ENCODE measurements at places on chromosomes 1 and 21.
A peak's percentile ranks its signal among the peaks of the same experiment; 100 is the strongest.

GRCh38 chr1:25583519-25584370 is 32.8 kb upstream of the MAN1C1 start:
- no peak for DNase-seq

DNA sequence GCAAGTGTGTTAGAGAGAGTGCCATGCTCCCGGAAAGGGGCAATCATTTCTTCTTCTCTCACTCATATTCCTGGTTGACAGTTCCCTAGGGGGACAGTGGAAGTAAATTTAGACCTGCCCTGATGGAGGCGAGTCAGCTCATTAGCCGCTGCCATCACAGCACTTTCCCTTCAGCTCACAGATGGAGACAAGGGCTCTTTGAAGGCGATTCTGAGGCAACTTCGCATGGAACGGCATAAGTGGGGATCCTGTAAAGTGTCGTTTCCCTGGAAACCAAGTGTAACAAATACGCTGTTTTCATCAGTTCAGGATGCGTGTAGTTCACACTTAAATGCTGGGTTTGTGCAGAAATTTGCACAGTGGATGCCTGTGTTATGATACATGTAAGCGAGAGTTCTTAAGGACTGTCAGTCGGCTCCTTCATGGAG is 114.5 kb upstream of the TMPRSS15 start:
- no peak for DNase-seq

- DNase-seq: no peak
Measured at GRCh38 chr1:227002531-227003049, 62.5 kb downstream of the COQ8A start.

- DNase-seq: no peak
Measured at GRCh38 chr1:52413410-52413989, 9.1 kb downstream of the PRPF38A start.

- peak; percentile 4 for DNase-seq
Measured at GRCh38 chr1:178942285-178943198, 71.7 kb upstream of the ANGPTL1 start.

DNA sequence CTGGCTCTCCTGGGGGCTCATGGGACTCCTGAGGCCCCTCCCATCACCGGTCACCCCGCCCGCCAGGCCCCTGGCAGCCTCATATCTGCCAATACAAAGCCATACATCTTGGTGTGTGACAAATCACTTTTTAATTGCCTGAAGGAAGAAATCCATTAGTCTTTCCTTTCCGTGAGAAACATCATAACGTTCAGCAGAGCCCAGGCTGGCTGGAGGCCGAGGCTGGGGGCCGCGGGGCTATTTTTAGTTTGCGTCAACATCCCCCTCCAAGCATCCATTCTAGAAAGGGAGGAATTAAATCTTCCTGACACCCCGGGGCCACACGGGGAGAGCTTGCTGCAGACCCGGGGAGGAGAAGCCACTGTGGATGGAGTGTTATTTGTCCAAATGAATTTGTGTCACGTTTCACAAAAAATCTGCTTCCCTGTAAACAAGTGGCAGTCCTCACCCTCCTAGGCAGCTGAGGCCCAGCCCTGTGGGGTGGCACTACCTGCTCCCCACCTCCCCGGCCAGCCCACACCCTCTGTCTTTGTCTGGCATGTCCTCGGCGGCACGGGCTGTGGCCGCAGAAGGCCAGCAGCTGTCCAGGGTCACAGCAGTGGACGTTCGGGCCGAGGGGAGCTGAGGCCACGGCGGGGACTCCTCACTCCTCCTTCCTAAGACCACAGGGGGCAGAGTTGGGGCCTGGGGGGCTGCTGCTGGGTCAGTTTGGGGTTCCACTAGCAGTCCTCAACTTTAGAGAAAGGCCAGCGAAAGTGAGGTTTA is 236.9 kb upstream of the VAMP3 start:
- no peak for DNase-seq

DNA sequence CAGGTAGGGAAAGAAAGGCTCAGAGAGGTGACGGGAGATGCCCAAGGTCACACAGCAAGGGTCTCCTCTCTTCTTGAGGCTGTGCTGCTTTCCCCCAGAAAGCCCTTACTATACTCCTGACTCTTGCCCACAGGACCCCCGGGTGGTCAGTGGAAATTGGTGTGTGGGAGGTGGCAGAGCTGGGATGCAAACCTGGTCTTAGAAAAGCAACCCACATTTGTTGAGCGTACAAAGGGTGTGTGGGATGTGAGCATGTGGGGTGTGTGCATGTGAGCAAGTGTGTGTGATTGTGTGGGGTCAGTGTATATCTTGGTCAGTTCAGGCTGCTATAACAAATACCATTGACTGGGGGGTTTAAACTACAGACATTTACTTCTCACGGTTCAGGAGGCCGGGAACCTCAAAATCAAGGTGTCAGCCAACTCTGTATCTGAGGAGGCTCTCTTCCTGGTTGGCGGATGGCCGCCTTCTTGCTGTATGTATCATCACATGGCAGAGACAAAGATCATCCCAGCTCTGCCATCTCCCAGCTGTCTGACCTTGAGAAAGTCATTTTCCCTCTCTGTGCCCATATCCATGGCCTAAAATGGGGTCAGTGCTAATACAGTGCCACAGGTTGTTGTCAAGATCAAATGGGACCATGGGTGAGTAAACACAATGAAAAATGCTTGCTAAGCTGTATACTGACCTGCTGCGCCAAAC is 268.5 kb downstream of the PTPRU start:
- DNase-seq: no peak

- DNase-seq: no peak
Measured at GRCh38 chr1:111988743-111989453, 570 bp downstream of the KCND3 start.

Data from stimulated activated CD8-positive, alpha-beta memory T cell treated with anti-CD3 and anti-CD28 coated beads, Interleukin-7, amount 100 ng/mL, for 48 hours (primary cell).